ENCODE measurements at places on chromosomes 16 and 17.
A peak's percentile ranks its signal among the peaks of the same experiment; 100 is the strongest.

DNA sequence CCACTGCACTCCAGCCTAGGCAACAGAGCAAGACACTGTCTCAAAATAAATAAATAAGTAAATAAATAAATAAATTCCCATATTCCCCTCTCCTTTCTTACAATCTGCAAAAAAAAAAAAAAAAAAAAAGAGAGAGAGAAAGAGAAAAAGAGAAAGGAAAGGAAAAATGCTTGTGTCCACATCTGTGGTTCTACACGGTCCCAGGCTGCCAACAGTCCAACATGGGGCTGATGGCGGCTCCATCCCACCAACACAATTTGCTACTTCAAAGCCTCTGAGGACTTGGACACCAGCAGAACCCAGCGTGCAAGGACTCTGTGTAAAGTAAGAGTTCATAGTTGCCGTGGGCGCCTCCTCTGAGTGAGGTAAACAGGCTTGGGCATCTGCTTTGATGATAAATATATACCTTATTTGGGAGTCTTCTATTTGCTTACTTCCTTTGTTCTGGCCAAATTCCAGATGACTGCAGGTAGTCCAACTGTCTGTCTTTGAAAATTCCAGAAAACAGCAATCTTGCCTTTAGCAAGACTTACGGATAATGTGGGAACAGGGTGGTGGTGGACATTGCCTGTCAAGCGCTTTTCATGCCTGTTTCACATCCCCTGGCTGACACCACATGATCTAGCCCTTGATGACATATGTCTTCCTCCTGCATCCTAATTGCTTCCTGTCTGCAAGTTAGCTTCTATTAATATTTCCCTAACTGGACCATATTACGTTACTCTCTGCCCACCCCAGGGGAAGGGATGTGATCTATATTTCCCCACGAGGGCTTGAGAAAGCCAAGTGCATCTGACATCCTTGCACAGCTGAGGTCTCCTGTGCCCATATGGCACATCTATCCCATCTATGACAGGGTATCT, 10.1 kb downstream of the LITAF start:
- no peak for DNase-seq

GRCh38 chr16:65057184-65057583, 64.7 kb downstream of the CDH11 start:
- DNase-seq, result no peak

GRCh38 chr17:28494445-28495188, 11.5 kb upstream of the FOXN1 start:
- DNase-seq, result peak; percentile 93

- DNase-seq, result no peak
These were observed 6.4 kb downstream of the CACNG5 start for GRCh38 chr17:66841328-66841727.

GRCh38 chr17:42135664-42136653, 13.4 kb downstream of the HSPB9 start:
- DNase-seq, result no peak

GRCh38 chr17:66422186-66422585, 119.8 kb downstream of the PRKCA start:
- DNase-seq, result no peak

- DNase-seq, result peak; percentile 53
These were observed 47.7 kb downstream of the BEAN1 start for GRCh38 chr16:66474750-66475199.

- DNase-seq, result no peak
These were observed 26.6 kb upstream of the SKAP1 start for GRCh38 chr17:48456589-48456988.

GRCh38 chr16:48628359-48628985, 18.5 kb upstream of the N4BP1 start:
- DNase-seq, result no peak

DNA sequence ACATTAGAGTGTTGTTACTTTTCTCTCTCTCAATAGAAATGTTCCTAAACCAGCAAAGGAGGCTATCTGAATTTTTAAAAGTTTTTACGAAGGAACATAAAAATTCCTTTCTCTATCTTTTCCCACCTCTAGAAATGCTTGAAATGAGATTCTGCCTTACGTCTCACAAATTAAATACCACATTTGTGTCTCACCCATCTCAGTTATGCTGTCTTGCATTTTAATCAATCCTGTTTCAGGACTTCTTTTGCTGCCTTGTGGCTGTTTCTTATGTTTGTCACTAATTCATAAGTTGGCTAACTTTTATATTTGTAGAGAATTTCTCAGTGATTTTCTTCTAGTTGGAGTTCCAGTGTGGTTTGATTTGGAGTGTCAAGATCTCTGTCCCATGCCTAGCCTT, 3.5 kb downstream of the OMG start:
- no peak for DNase-seq

- DNase-seq, result no peak
These were observed 1.3 kb downstream of the PARD6A start for GRCh38 chr16:67661886-67662652.

DNA sequence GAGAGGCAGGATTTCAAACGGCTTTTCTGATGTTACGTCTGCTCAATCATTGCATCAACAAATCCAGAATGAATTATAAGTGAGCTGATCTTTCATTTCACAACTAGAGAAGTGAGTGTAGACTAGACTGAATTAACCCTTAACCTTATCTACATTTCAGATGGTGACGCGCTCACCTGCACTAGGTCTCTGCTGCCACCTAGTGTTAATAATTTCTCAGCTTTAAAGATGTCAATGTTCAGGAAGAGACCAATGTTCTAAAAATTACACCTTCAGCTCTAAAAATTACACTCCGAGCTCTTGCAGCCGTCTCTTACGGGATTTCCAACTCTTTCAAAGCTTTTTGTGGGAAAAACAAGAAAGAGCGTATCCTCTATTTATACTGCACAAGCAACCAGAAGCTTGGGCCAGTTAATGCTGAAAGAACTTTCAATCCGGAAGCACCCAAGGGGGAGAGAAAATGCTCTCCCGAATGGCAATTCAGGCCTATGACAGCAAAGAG, 88.2 kb upstream of the FA2H start:
- DNase-seq, result peak; percentile 42

GRCh38 chr16:27267037-27267677, 1.4 kb downstream of the NSMCE1 start:
- no peak for DNase-seq

DNA sequence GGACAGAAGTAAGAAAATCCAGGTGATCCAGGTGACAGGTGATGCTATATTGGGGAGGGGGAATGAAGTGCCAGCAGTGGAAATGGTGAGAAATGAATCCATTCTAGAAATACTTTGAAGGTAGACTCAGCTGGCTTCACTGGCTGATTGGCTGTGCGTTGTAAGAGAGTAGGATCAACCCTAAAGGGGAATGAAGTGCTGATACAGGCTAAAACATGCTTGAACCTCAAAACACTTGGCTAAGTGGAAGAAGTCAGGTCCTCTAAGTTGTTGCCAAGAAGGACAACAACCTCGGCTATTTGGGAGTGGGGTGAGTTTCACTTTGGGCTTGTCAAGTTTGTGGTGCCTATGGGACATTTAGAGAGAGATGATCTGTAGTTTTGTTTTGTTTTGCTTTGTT, 24.1 kb upstream of the SCNN1B start:
- no peak for DNase-seq

- no peak for DNase-seq
These were observed 208.5 kb downstream of the NTN1 start for GRCh38 chr17:9229826-9230201.

DNA sequence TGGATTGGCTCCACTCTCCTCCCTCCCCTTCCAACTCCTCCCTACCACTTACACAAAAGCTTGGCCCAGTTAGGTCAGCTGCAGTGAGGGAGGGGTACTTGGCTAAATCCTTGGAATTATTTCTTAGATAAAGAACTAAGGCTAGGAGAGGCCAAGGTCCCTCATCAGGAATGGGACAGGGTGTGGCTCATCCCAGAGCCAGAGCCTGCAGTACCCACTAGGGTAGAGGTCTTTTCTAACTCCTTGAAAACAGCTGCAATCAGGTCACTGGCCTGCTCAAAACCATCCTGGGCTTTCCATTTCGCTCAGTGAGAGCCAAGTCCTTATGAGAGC, 1.9 kb upstream of the SLC46A1 start:
- no peak for DNase-seq

DNA sequence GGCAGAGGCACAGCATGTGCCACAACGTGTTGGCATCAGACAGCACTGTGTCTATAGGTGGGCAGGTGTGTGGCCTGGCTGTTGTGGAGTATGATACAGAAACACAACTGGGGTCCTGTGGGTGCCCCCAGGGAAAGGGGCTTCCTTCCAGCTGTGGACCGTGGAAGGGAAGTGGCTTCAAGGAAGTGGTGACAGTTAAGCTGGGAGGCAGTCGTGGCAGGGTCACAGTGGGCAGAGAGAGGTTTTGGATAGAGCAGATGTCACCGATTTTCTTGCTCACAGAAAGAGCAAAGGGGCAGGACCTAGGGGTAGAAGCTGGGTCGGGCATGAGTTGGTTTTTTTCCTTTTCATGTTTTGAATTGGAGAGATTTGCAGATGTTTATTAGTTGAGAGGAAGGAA, 11.2 kb upstream of the ORAI3 start:
- DNase-seq, result no peak

DNA sequence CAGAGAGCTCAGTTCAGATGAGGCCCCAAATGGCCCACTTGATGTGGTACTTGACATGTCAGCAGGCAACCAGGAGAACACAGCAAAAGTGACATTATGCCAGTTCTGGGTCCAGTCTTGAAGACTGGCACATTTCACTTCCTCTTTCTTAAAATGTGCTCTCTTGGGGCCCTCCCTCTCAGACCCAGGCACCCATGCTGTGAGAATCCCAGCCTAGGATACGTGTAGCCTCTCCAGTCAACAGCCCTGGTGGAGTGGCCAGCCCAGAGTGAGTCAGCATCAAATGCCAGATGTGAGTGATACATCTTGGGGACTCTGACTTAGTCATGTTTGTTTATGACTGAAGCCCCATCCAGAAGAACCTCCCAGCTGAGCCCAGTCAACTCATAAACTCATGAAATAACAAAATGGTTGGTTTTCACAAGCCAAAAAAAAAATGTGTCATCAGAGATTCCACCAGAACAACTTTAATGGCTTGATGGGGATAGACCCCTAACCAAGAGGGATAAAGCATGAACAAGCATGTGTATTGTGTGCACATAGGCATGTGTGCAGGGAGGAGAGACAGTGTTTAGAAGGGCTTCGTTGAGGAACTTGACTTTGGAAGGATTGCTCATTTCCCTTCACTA, 82.5 kb upstream of the TNRC6C start:
- no peak for DNase-seq

DNA sequence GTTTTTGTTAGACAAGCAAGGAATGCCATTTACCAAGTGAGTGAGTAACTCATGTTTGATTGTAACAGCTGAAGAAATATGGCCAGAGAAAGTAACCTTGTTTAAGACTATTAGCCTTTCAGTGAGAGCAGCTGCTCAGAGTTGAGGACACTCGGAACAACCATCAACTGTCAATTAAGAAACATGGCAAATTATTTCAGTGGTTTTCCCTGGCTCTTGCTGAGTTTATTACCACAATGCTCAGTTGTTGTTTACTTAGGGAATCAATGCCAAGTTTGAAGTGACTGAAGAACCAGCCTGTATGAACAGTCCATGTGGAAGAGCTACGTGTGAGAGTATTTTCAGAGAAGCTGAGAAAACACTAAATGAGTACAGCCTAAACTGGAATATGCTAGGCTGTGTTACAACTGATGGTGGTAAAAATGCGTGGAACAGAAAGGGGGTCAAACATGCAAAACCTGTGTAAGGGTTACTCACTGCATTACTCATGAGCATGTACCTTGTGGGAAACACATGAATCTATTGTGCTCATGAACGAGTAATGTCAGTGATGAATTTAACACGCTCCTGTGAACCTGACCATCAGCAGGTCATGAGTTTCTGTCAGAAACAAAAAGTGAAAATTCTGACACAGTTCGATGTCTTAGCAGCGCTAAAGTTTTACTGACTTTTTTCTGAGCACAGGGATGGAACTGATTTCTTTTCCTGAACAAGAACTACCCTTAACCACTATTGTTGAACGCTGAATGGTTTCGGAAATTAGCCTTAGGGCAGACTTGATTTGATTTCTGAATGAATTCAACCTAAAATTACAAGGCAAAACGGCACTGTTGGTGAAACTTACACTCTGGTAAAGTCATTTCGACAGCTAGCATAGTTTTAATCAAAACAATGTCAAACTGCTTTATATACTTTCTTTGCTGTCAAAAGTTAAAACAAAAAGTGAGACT, 33.5 kb downstream of the GNA13 start:
- DNase-seq, result peak; percentile 31

DNA sequence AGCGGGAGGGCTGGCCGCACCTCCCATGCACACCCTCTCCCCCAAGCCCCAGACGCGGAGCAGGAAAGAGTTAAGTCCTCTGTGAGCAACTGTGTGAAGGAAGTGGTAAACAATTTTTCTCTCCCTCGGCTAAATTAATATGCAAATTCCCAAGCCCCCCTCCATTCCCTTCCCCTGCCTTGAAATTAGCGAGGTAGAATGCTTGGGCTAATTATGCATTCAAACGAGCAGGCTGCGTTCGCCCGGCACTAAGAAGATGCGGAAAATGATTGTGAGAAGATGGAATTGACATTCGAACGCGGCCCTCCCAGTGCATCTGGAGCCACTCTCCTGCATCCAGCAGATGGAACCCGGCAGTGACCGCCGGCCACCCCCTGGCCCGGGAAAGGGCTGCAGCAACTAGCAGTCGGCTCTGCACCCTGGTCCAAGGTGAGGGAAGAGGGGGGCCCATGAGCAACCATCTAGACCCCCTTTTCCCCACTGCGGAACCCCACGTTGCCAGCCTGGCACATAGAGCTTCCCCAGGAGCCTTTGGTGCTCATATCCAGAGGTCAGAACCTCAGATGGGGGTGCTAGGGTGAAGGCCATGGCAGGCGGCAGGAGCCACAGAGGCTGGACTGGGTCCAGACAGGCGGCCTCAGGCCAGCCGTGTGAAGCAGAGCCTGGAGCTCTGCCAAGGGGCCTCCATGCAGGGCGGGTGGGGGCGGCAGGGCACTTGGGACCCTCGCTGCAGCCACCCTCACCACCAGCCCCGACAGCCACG, 49.1 kb upstream of the ACSF3 start:
- DNase-seq, result no peak

DNA sequence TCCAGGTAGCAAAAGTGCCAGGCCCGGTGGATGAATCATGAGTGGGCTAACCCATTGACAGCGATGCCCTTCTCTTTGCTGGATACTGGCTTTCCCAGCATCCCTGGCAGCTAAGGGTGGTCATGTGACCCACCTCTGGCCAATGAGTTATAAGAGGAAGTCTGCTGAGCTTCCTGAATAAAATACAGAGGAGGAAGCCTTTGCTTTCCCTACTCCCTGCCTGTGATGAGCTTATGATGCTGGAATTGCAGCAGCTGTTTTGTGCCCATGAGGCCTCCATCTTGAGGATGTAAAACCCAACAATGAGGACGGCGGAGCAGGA, 15.0 kb upstream of the ATP2A3 start:
- DNase-seq, result no peak

DNA sequence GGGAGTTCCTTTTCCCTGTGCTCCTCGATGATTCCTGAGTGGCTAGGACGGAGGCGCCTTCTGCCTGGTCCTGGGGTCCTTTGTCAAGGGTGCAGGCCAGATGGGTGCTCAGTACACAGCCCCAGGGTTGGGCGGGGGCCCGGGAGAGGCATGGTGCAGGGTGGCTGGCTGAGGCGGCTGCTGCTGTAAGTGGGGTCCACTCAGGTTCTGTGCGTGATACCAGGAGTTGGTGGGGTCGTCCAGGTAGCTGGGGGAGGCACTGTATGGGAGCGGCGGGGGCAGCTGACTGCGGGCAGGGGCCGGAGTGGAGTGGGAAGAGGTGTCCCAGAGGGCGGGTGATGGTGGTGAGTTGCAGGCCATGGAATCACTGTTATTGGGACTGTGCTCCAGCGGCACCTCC, 3.6 kb downstream of the DLX3 start:
- no peak for DNase-seq

GRCh38 chr17:30091771-30092170, 24.8 kb upstream of the NSRP1 start:
- DNase-seq, result no peak

All from GM12892 (cell line).